ENCODE measurements at places on chromosomes 3 and 15. TPM values are rescaled to one million over a fixed set of nuclear protein-coding genes. Genes with fewer than 3 reads are reported as not detected.

GRCh38 chr15:43751885-43752284, 5.6 kb downstream of the PDIA3 start:
- DNase-seq = no peak

DNA sequence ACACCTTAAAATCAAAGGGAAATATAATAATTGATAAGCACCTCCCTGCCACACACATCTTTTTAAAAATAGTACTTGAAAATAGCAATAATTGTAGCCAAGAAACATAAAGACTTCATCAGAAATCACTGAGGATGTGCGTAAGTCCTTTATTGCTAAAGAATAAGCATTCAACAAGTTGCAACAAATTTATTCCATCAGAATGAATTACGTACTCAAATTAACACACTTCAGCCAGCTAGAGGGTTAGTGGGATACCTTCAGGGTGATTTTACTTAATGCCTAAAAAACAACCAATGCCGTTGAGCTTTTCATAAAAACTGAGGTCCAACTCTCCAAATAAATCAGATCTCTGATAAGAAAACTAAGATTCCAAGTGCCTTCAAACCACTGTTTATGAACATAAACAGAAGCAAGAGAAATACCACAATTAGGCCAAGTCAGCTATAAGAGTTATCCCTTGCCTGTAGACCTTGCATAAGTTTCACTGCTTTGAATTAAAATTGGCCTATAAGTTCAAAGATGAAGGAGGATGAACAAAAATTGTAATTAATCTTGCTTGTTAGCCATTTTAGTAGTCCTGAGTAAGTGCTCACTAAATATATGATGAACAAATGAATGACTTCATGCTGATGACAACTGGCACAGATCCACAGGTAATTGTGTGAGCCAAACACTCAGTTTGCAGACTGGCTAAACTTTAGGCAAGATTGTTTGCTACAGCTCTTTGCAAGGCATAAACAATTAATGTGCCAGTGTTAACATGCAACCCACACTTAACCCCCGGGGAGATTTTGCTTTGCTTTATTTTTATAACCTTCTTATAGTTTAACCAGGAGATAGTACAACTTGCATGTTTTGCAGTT, 375.1 kb upstream of the THBS1 start:
- no peak for DNase-seq

- DNase-seq = no peak
These were observed 43.4 kb upstream of the PCSK6 start for GRCh38 chr15:101532865-101533264.

- DNase-seq = no peak
These were observed 1183.1 kb downstream of the ZPLD1 start for GRCh38 chr3:103617961-103618360.

CCK gene
- not detected for total RNA-seq

BTLA gene
- not detected for total RNA-seq

GABPB1 gene
- 26.2 TPM for total RNA-seq
